ENCODE measurements at places on chromosomes 3 and 15.

DNA sequence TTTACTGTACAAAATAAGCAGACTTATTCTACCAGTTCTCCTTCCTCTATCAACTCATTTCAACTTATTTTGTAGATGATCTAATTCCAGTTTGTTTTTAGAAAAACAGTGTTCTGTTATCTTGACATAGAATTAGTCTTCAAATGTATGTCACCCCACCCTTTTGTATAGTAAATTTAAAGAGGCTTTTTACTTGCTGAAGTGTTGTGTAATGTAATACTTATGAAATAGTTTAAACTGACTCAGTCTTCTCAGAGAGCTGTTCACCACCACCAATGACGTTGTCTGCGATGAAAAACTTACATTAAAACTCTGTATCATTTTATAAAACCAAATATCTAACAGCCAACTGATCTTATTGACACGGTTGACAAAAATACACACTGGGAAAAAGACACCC is 82.9 kb downstream of the RAP2B start:
- DNase-seq, result no peak

DNA sequence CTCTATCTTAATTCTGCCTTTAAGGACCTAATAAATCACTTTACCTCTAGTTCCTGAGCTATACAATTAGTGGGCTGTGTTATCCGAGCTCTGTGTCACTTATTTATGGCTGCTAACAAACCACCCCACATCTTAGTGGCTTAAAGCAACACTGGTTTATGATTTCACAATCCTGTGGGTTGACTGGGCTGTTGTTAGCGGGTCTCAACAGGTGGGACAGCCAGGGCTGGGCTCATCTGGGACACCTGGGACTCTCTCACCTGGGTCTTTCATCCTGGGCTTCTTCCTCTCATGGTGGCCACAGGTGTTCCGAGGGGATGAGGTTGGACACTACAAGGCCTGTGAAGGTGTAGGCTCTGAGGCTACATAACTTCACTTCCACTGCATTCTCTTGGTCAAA is 35.8 kb upstream of the CHST2 start:
- no peak for DNase-seq

- no peak for DNase-seq
Measured at GRCh38 chr3:11570789-11571495, 72.8 kb downstream of the VGLL4 start.

GRCh38 chr3:192422321-192422996 is 304.9 kb downstream of the FGF12 start:
- peak; percentile 16 for DNase-seq

GRCh38 chr15:68696414-68697363 is 117.9 kb downstream of the CORO2B start:
- no peak for DNase-seq

DNA sequence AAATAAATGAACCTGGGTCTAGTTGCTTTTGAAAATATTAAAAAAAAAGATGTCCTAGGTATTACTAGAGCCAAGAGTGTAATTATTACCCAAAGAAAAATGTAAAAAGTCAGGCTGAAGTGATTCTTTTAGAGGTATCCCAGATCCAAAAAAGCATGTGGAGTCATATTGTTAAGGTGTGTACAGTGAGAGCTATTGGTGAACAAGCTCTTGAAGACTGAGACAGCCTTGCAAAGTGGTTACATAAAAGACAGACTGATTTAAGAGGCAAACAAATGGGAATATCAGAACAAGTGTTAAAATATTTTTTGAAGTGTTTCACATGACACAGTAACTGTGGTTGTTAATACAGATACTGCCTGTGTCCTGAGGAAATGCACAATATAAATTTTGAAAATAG is 624.5 kb downstream of the PLOD2 start:
- no peak for DNase-seq

- DNase-seq, result no peak
Measured at GRCh38 chr3:135328036-135328435, 533.0 kb downstream of the EPHB1 start.

GRCh38 chr15:53974813-53975212 is 3.4 kb upstream of the UNC13C start:
- DNase-seq, result no peak

- peak; percentile 97 for DNase-seq
Measured at GRCh38 chr3:111071257-111072030, at the start of gene NECTIN3. Gene NECTIN3 (plus strand): TSS chr3:111071816. CDS start chr3:111072018, 202 bp downstream.

DNA sequence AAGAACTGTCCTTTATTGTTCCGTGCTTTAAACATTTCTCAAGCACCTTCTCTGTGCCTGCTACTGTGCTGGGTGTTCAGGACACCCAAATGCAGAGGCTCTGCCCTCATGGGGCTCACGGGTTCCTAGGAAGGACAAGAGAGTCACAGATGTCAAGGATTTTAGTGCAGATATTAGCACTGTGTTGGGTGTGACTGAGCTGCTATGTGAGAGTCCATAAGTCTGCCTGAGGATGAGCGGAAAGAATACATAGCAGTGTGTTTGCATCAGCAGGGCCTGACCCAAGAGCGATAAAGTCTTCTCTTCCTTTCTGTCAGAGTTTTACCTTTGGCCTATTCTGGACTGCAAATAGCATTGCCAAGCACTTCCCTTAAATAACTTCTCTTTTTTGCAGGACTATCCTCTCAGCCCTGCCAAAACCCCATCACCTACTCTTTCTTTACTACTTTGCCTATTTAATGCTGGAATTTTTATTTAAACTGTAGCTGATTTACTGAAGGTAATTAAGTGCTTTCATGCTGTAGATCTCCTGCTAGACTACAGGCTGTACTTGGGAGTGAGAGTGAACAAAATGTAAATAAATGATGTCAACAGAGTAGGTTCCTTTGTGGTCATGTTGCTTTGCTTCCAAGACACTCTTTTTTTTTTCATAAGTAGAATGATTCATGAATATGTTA is 459.4 kb upstream of the TPRG1 start:
- peak; percentile 55 for DNase-seq

DNA sequence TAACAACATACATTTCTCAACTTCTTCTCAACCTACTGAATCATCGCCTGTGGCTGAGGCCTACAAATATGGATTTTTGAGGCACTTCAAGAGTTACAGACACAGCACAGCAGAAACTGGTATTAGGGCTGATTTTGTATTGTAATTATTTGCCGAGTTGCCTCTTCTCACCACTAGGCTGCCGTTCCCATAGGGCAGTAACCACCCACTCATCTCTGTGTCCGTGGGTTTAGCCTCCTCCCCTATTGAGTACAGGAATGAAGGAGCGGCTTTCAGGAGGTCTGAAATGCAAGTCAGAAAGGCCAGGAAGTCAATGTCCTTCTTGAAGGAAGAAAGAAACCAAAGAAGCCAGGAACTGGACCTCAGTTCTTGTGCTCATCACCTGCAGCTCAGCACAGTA is 220.8 kb downstream of the MTHFS start:
- no peak for DNase-seq

DNA sequence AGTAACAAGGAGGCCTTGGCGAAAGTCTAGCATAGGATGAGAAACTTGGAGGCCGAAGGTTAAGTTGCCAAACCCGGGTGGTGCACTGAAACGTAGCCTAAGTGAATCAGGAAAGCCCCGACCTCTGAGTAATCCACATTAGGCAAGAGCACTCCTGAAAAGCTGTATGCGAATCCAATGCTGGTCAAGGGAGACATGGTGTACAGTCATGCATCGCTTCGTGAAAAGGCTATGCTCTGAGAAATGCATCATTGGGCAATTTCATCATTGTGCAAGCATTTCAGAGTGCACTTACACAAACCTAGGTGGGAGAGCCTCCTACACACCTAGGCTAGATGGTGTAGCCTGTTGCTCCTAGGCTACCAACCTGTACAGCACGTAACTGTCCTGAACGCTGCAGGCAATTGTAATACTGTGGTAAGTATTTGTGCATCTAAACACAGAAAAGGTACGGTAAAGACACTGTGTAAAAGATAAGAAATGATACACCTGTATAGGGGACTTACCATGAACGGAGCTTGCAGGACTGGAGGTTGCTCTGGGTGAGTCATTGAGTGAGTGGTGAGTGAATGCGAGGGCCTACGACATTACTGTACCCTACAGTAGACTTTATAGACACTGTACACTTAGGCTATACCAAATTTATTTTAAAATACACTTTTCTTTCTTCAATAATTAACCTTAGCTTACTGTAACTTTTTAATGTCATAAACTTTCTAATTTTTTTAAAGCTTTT is 222.5 kb downstream of the SHQ1 start:
- DNase-seq, result peak; percentile 8

GRCh38 chr3:45088543-45089358 is 57.4 kb downstream of the CDCP1 start:
- DNase-seq, result no peak

DNA sequence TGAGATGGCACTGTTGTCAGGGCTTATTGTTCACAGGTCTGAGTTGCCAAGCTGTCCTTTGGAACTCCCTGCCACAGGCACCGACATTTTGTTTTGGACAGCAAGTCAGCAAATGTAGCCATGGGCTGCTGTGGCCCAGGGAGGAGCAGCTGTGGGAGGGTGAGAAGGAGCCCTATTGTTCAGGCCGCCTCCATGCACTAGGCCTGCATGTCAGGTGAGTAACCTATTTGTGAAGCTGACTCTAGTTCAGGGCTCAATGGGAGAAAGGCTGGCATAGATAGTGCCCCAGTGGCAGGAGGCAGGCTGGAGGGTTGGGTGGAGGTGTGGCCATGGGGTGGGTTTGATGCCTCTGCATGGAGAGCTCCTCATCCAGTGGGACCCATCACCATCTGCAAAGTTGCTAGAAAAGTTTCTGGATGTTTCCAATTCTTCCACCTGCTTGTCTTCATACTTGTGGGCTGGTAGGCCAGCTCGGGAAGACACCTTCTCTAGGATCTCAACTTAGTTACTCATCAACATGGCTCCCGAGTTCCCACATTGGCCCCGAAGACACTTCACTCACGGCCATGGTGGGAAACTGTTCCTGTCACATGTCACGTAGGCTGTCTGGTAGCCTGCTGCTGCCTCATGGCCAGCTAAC is 19.5 kb downstream of the AMOTL2 start:
- DNase-seq, result no peak

DNA sequence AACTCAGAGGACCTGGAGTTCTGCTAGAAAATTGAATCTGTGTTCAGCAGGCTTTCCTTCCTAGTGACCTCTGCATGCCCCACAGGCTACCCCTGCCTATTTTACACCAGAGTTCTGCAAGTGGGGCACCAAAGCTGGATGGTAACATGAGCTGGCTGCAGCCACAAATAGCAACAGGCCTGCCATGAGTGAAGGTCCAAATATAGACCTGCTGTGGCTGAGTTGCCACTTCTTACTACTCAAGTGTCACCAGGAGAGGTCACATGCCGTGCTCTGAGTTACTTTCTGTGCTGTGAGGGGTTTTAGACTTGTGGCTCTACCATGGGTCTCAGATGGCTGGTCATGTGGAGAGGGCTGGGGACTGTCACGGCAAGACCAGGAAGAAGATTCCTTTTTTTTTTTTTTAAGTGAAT is at the start of gene FSD2:
TSS of gene FSD2 (minus strand) at position 76 of the 413 bp plus-strand sequence. CDS start 18,679 bp downstream, outside the sequence.
- no peak for DNase-seq

- DNase-seq, result no peak
Measured at GRCh38 chr3:66483006-66483405, 17.8 kb downstream of the LRIG1 start.

GRCh38 chr15:92521624-92522008 is 127.9 kb downstream of the ST8SIA2 start:
- DNase-seq, result peak; percentile 24

GRCh38 chr15:64775551-64776401 is at the start of gene RBPMS2:
Gene RBPMS2 (minus strand): TSS chr15:64775589. CDS start chr15:64775319, 270 bp downstream.
- DNase-seq, result no peak

DNA sequence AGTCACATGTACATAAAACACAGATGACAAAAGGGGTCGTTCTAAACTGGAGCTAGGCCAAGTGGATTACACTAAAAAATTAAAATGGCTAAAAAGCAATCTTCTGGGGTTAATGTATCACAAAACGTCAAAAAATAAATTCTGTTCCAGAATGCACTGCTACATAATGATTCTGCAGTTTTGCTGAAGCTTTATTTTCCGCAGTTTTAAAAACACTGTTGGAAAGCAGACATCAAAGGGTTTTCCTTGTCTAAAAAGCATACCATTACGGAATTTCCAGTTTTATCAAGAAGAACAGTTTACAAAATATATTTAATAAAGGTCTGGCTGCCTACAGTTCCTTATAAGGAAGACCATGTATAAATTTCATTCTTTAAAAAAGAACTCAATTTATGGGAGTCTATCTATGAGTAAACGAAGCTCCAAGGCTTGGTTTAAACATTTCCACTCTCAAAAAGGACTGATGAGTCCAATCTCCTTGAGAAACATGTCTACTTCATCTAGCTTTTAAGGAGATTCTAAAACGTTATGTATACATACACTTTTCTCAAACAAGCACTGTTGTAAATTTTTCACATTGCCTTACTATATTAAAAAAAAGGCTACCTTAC is 1.3 kb downstream of the DMXL2 start:
- DNase-seq, result no peak

- DNase-seq, result no peak
Measured at GRCh38 chr3:3907023-3907422, 107.8 kb downstream of the LRRN1 start.

Data from skeletal muscle cell (primary cell).